ENCODE measurements at places on chromosomes 6 and 20.

GRCh38 chr6:19167251-19167650 lies 669.9 kb upstream of the ID4 start:
- no peak for DNase-seq

DNA sequence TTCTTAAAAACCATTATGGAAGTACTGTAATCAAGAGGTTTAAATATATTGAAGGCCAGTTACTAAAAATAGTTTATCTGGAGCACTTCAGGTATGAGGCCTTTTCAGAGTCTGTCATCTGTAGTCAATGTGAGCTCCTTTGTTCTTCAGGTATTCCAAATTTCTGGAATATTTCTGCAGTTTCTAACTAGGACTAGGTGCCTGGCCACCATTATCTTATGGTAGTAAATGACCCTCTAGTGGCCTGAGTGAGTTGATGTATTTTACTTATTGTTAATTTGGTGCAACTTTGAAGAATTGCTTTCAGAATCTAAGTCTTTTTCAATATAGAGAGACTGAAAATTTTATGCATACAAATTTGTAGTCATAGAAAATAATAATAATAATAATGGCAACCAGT lies 95.2 kb upstream of the FLRT3 start:
- no peak for DNase-seq

GRCh38 chr6:15360300-15360699 lies 114.4 kb downstream of the JARID2 start:
- no peak for DNase-seq

GRCh38 chr6:11788043-11788442 lies 9.4 kb upstream of the ADTRP start:
- no peak for DNase-seq

GRCh38 chr6:2973676-2974075 lies 2.3 kb upstream of the SERPINB6 start:
- no peak for DNase-seq

GRCh38 chr6:168201383-168201782 lies 118.2 kb downstream of the DACT2 start:
- DNase-seq, result no peak

DNA sequence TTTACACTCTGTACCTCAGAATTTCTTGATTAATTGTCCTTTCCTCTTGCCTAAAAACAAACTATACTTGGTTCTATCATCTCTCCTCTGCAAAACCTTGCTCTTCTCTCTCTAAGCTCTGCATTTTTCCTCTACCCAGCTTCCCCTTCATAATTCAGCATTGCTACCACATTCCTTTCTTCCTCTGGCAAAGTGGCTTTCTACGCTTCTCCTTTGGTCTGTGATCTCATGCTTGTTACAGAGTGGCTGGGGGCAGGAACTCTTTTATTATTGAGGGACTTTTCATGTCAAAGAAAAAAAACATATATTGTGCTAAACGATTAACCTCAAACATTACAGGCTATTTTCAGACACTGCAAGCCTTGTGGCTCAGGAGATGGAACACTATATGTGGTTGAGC lies 333.3 kb upstream of the KCNQ5 start:
- no peak for DNase-seq

DNA sequence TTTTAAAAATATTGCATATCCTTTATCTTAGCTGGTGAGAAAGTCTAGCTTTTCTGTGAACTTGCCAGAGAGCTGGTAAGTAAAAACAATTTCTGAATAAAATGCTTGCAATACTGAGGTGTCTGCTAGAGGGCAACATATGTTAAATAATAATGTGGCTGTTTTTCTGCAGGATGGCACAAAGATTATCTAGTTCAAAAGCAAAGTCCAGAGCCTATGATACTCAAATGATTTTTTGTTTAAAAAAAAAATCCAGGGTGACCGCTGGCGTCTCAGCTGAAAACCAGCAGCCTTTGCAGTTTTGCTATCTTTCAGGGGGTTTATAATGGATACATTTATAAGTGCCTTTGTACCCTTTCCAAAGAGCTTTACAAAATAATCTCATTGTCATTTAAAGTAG lies 194.9 kb downstream of the PHACTR1 start:
- DNase-seq, result peak; percentile 51

DNA sequence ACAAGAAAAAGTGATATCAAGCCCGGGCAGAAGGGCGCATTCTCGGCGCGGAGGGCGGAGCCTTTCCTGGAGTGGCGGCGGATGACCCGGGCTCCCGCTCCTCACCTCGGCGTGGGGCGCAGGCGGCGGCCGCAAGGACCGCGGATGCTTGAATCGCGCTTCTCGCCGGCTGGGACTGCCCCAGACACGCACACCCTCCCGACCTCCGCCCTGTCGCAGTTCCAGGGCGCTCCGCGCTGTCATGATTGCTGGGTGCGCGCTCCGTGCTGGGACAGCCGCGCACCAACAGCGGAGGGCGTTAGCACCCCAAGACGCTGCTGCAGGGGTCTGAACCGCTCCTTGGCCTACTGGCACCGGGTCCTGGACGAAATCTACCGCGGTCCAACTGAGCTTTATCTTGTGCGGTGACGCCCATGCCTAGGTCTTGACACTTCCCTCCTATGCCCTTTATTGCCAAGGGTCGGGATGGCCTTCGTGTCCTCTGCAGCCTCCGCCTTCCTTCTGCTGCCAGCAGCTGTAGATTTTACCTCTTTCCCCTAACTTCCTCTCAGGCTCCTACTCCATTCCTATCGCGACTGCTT lies 43.3 kb downstream of the IRAK1BP1 start:
- peak; percentile 10 for DNase-seq

GRCh38 chr6:134537146-134537555 lies 219.2 kb upstream of the SGK1 start:
- no peak for DNase-seq
